Activated naive CD8-positive, alpha-beta T cell treated with anti-CD3 and anti-CD28 coated beads, Interleukin-2, amount 10 ng/mL, durations not matched to agents 7 days and 5 days (primary cell): ENCODE measurements at places on chromosomes 16 and 17. TPM values are rescaled to one million over a fixed set of nuclear protein-coding genes. Genes with fewer than 3 reads are reported as not detected.

ZNF205 gene
- total RNA-seq: not detected

DNA sequence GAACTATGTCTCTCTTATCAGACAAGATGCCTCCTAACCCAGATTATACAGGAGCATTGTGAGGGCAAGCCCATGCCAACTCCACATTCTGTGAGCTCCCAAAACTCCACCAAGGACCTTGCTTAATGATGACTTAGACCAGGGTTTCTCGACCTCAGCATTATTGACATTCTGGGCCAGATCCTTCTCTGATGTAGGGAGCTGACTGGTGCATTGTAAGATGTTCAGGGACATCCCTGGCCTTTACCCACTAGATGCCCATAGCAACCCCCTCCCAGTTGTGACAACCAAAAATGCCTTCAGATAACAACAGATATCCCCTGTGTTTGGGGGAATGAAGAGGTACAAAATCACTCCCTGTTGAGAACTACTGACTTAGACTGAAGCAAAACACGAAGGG, 43.6 kb downstream of the HOXB1 start:
- H3K27me3 ChIP-seq: peaks cover 5% of the 10 kb centered on the region
- DNase-seq: no peak
- H3K4me3 ChIP-seq: no peak overlapping the region
- H3K36me3 ChIP-seq: no peaks in the 10 kb centered on the region
- H3K4me1 ChIP-seq: peaks cover 33% of the 10 kb centered on the region
- H3K27ac ChIP-seq: no peak overlapping the region

- no peak overlapping the region for H3K4me3 ChIP-seq
- H3K36me3 ChIP-seq: no peaks in the 10 kb centered on the region
- H3K4me1 ChIP-seq: peaks cover 3% of the 10 kb centered on the region
- H3K27me3 ChIP-seq: peaks cover 12% of the 10 kb centered on the region
- no peak overlapping the region for H3K27ac ChIP-seq
- DNase-seq: no peak
Observed at GRCh38 chr17:49525831-49526741, 31.0 kb downstream of the NGFR start.

GRCh38 chr17:57655553-57655952, 89.5 kb downstream of the CCDC182 start:
- no peak for DNase-seq
- no peak overlapping the region for H3K4me3 ChIP-seq
- no peaks in the 10 kb centered on the region for H3K27me3 ChIP-seq
- H3K27ac ChIP-seq: no peak overlapping the region
- H3K36me3 ChIP-seq: peaks cover 12% of the 10 kb centered on the region
- peaks cover 3% of the 10 kb centered on the region for H3K4me1 ChIP-seq

FZD2 gene
- 0.45 TPM for total RNA-seq

DNA sequence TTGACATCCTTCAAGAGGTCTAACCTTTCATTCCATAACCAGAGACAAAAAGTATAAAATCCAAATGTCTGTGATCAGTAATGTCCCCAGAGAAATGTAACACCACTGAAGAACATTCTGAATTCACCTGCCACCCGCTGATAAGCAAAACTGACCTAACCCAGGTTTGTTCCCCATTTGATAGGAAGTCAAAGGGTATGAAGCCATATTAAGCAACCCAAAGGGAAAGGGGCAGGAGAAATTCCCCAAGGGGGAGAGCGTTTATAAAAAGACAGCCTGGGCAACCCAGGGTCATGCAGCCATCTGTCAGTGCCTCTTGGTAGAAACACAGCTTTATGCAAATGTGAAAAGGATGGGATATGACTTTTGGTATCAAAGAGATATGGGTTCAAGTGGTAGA, 30.7 kb upstream of the PIK3R6 start:
- no peaks in the 10 kb centered on the region for H3K27me3 ChIP-seq
- DNase-seq: no peak
- peaks cover 70% of the 10 kb centered on the region for H3K4me1 ChIP-seq
- peak overlapping the region; percentile 82 for H3K27ac ChIP-seq

- no peak overlapping the region for H3K4me3 ChIP-seq
- H3K27me3 ChIP-seq: no peaks in the 10 kb centered on the region
- peaks cover 57% of the 10 kb centered on the region for H3K4me1 ChIP-seq
- H3K27ac ChIP-seq: peak overlapping the region; percentile 94
- DNase-seq: no peak
- peaks cover 29% of the 10 kb centered on the region for H3K36me3 ChIP-seq
Observed at GRCh38 chr17:80773243-80773991, 218.2 kb upstream of the CHMP6 start.

OGFOD3 gene
- total RNA-seq: 27.4 TPM

DNA sequence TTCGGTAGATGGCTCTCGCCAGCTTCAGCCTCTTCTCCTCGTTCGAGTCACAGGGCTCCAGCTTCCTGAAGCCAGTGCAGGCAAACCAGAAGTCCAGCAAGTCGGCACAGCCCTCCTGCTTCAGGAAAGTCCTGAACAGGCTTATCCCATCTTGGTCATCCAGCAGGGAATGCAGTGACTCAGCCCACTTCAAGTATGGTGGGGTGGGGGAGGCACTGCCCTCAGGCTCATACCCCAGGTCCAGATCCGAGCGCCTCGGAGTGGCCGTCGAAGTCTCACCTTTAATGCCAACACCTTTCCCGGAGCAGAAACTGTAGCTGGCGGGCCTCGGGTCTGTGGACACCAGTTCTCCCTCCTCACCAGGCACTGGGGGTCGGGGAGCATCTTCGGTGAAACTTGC, 5.9 kb downstream of the AXIN1 start:
- DNase-seq: no peak
- H3K27me3 ChIP-seq: no peaks in the 10 kb centered on the region
- no peak overlapping the region for H3K4me3 ChIP-seq
- H3K27ac ChIP-seq: no peak overlapping the region
- H3K4me1 ChIP-seq: peaks cover 29% of the 10 kb centered on the region

TNFRSF13B gene
- not detected for total RNA-seq

DNA sequence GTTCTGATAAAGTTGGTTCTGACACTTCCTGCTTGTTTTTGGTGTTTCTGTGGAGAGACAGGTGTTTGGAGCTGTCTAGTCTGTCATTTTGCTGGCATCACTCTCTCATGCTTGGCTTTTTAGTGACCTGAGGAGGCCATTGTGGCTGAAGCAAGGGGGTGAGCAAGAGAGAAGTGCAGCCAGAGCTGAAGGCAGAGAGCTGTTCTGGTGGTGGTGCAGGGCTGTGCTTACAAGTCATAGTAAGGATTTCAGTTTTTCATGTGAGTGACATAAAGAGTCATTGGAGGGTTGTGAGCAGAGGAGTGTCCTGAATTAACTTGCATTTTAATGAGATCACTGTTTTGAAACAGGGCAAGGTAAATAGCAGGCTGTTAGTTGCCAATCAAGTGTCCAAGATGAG, 97.5 kb downstream of the CHD9 start:
- no peak overlapping the region for H3K27ac ChIP-seq
- H3K36me3 ChIP-seq: peaks cover 18% of the 10 kb centered on the region
- no peak for DNase-seq
- H3K4me3 ChIP-seq: no peak overlapping the region

DNA sequence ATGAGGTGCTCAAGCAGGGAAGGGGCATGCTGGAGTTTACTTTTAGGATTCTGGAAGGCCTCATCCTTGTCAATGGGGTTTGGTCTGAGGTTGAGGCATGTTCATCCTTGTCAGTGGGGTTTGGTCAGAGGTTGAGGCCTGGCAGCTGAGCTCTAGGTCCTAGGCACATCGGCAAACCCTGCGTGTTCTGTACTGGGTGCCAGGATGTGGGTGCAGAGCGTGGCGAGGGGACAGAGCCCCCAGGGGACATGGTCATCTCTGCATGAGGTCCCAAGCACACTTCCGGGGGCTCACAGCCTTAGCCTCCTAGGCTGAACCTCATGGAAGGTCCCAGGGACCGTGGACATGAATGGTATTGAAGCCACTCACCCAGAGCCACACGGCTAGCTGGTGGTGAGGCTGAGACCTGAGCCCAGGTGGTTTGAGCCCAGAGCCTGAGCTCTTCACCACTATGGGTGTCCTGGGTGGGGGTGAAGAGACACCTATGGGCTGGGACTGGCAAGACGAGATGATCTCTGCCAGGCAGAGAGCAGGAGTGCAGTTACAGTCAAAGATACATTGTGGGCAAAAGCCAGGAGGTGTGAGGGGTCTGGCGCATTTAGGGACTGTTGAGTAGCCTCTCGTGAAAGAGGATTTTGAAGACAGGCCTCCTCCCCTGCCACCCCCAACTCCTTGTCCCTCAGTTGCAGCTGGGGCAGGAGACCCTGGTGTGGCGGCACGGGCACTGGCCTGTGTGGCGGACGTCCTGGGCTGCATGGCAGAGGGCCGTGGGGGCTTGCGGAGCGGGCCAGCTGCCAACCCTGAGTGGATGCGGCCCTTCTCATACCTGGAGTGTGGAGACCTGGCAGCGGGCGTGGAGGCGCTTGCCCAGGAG, 19.3 kb downstream of the FCSK start:
- no peak for DNase-seq
- H3K27me3 ChIP-seq: no peaks in the 10 kb centered on the region
- H3K36me3 ChIP-seq: no peaks in the 10 kb centered on the region
- no peak overlapping the region for H3K27ac ChIP-seq
- H3K4me3 ChIP-seq: no peak overlapping the region

- H3K36me3 ChIP-seq: peaks cover 27% of the 10 kb centered on the region
- H3K27me3 ChIP-seq: no peaks in the 10 kb centered on the region
- H3K4me1 ChIP-seq: peaks cover 2% of the 10 kb centered on the region
- no peak for DNase-seq
Observed at GRCh38 chr16:16096121-16096857, 127.0 kb downstream of the ABCC6 start.
